ENCODE measurements at places on chromosomes 1 and 21.

GRCh38 chr1:175162955-175163354 lies 29.6 kb downstream of the KIAA0040 start:
- DNase-seq, result no peak

GRCh38 chr21:42346866-42347600 lies 3.8 kb downstream of the TFF2 start:
- DNase-seq, result no peak

DNA sequence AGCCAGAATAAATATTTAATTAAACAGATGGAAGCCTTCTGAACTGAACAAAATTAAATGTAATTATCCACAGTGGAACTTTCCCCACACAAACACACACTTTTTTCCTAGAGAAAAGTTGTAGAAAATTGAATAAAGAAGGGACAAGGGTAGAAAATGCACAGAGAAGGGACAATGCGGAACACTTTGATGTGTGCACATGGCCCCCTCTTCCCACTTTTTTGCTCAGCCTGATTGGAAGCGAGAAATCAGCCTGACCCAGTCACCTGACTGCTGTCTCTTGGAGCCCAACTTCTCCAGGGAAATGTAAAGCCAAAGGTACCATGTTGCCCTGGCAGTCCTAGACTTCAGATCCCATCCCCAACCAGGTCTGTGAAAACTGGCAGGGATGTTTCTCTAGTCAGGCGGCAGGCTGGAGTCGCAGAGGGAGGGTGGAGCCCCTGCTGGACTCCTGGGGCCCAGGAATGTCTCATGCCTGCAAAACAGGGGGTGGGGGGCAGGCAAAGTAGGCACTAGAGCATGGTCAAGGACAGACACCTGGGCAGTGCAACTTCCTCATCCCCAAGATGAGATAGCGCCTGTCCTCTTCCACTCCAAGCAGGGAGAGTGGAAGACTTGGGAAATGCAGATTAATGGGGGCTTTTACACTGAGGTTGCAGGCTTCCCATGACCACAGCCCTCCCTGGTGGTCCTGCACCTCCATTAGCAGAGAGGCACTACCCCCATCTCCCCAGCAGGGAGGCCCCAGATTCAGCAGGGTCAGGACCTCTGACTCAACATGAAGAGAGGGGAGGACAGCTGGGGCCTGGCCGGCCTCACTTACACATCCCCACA lies 2.8 kb downstream of the CERS2 start:
- peak; percentile 61 for DNase-seq

DNA sequence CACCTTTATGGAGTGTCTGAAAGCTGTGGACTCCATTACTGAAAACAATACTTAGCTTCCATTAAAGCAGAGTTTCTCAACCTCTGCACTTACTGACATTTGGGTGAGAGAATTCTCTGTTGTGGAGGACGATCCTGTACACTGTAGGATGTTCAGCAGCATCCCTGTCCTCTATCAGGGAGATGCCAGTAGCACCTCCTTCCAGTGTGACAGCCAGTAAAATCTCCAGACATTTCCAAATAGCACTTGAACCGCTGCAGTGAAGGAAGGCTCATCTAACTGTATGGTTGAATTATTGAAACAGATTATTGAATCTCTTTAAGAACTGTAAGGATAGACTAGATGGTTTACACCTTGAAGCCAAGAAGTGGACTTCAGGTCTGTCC lies 3.1 kb downstream of the PRDM2 start:
- no peak for DNase-seq

DNA sequence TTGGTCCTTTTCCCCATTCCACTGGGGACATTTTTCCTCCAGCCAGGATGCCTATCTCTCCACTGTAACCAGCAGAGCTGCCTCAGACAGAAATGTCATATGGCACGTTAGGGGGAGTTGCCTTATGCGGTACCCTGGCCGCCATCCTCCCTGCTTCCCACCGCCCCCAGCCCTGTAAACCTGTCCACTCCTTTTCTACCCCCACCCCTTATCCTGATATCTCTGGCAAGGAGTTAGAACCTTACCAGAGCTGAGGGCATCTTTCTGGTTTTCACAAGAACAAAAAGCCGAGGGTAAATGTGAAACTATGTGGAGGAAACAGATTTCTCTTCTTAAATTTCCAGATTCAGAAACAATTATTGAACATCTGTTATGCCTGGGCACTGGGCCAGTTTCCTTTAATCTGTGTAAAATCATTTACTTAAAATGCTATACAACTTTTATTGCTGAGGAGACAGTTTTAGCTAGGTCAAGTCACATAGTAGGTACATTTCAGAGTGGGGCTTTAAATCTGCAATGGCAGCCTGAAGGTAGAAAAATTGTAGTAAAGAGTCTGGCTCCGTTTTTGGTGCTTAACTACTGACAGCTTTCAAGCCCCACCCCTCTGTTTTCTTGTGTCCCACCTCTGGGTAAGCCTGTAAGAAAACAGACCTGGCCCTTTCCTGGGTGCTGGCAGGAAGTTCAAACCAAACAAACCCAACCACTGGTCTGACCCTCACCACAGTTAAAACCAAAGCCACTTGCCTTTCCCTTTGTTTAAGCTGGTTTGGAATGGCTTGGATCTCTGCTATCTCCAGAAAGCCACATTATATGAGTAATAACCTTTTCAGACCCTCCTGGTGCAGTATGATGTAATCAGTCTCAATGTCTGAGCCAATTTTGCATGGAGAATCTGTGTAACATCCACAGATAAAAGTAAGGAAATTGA lies 319.0 kb downstream of the HHAT start:
- peak; percentile 7 for DNase-seq

DNA sequence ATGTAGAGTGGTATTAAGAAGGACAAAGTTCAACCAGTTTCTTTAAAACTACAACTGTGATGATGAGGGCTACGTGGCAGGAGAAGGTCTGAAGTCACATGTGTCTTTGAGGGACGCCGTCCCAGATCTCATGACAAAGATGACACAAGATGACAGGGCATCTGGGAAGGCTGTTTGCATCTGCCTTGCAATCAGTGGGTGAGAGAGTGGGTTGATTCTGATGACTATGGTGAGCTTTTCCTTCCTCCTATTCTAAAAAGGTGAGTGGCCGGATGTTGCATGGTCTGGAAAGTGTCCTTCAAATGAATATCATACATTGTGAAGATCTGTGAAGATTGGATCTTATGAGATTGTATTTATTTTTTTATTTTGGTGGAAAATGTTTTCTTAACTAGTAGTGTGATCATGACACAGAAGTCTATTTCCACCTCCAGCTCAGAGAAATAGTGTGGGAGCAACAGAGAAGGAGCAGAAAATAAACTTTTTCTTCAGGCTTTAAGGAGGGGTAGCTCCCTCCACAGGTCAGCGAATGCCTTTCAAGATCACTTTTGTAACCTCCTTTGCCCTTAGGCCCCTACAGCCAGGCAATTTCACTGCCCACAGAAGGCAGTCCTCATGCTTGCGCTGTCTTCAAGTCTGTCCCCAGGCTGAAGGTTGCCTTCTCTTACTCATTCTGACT lies 76.0 kb upstream of the ATF3 start:
- no peak for DNase-seq

GRCh38 chr1:203210988-203211387 lies 18.5 kb downstream of the CHIT1 start:
- DNase-seq, result no peak

GRCh38 chr1:42933610-42934491 lies 24.8 kb downstream of the SLC2A1 start:
- no peak for DNase-seq
